Activated T-helper 1 cell treated with Interleukin-2 at 50 U/mL for 16 hours (primary cell): ENCODE measurements at places on chromosomes 13 and 19.

GRCh38 chr19:6890938-6891337 lies 3.6 kb downstream of the ADGRE1 start:
- DNase-seq, result peak; percentile 11

DNA sequence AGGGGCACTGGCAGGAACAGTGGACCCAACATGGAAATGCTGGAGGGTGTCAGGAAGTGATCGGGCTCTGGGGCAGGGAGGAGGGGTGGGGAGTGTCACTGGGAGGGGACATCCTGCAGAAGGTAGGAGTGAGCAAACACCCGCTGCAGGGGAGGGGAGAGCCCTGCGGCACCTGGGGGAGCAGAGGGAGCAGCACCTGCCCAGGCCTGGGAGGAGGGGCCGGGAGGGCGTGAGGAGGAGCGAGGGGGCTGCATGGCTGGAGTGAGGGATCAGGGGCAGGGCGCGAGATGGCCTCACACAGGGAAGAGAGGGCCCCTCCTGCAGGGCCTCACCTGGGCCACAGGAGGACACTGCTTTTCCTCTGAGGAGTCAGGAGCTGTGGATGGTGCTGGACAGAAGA lies 4.1 kb downstream of the KLK2 start:
- DNase-seq, result no peak

GRCh38 chr19:33883859-33884519 lies 87.3 kb downstream of the KCTD15 start:
- DNase-seq, result no peak

DNA sequence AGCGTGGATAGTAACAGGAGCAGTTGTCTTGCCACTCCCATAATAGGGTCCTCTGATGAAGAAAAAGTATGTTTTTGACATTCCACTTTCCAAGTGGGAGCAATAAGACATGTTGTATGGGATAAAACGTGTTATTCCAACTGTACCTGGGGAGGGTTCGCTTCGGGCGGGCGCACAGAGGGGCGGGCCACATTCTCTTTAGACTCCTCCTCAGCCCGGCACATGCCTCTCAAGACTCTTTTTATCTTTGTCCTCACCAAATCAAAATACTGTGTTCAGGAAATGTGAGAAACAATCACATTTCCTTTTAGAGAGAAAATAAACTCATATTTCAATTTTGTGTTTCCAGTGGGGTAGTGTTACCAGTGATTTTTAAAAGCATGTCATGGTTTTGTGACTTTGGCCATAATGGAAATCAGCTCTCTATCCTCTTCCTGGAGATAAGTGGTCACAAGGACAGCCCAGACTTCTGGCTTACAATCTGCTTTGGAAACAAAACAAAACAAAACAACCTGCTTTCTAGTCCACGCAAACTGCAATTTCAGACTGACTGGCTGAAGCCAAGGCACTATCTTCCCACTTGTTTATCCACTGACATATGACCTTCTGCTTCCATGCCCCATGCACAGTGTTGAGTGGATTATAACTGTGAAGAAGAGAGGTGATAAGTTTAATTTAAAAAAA lies 276.1 kb downstream of the NALCN start:
- no peak for DNase-seq

- peak; percentile 69 for DNase-seq
Measured at GRCh38 chr19:4066682-4067395, at the start of gene ZBTB7A. Gene ZBTB7A (minus strand): TSS chr19:4066899. CDS start chr19:4055232, 11,667 bp downstream.

DNA sequence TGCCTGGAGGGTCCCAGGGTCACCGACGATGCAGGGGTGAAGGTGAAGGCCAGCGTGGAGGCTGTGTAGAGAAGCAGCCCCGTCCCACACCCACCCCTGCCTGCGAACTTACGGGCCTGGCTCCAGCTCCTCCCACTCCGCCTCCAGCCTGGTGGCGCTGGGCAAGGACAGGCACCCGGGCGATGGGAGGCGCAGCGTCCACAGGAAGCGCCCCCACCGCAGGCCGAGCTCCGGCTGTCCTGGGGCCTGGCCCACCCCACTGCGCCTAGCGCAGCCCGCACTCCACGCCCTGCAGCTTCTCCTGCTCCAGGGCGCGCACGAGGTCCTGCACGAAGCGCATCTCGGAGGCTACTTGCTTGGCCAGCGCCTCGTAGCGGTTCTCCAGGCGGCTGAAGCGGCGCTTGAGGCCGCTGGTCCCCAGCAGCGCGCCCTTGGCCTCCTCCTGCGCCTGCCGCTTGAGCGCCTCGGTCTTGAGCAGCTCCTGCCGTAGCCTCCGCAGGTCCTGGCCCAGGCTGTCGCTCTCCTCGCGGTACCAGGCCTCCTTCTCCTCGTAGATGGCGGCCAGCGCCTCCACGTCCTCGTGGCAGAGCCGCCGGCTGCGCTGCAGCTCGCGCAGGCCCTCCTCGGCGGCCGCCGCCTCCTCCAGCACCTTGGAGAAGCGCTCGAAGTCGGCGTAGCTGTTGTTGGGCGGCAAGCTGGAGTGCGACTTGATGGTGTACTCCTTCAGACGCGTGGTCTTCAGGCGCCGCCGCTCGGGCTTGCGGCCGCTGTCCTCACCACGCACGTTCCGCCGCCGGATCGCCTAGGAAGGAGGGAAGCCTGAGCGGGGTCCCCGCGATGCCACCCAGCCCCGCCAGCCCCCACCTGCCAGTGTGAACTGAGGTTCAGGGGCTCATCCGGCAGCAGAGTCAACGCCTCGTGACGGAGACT lies 11.8 kb downstream of the DAPK3 start:
- DNase-seq, result no peak

DNA sequence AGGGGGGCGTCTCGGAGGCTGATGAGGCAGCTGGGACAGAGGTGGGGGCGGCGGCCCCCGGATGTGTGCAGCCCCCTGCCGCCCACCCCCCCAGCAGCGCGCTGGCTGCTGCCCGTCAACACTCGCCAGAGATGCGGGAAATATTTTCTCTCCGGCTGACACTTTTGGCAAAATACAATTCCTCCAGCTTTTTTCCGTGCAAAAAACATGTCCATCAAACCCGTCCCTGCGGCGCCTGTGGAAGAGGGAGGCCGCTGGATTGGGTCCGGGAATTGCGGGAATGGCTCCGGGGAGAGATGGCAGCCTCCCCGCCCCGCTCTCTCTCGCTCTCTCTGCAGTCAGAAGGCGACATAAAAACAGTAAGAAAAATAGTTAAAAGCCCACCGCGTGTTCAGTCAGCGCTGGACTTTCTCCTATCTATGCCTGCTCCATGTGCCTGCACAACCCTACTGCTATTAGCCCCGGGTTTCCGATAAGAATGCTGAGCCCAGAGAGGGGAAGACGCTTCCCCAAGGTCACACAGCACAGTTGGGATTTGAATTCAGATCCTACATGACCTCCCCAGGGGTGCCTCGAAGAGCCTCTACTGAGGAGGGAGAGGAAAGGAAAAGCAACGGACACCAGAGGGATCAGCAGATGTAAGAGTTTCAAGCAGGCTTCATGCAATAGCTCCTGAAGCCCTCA lies 23.2 kb downstream of the ZNRF4 start:
- DNase-seq, result no peak

DNA sequence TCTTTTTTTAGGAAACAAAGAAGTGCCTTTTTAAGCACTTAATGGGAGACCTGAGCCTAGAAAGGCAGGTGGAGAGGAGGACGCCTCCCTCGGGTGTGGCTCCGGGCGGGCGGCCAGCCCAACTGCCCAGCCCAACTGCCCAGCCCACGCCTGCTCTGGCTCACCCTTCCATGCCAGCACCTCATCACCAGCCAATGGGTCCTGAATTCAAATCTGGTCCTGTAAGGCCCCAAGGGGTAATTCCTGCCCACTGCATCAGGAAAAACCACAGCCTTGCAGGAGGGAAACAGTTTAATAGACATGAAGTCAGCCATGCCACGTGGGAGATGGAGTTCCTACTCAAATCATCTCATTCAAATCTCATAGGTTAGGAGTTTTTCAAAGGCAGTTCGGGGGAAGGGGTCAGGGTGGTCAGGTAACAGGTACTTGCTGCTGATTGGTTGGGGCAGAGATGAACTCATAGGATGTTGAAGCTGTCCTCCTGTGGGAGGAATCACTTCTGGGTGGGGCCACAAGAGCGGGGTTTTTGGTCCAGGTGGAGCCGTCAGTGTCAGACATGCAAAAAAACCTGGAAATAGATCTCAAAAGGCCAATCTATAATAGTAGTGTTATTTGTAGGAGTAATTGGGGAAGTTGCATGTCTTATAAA lies 64.9 kb downstream of the HSPH1 start:
- DNase-seq, result no peak

- no peak for DNase-seq
Measured at GRCh38 chr19:6263735-6264444, 15.9 kb downstream of the MLLT1 start.

GRCh38 chr19:44986389-44986788 lies 14.9 kb upstream of the RELB start:
- no peak for DNase-seq

DNA sequence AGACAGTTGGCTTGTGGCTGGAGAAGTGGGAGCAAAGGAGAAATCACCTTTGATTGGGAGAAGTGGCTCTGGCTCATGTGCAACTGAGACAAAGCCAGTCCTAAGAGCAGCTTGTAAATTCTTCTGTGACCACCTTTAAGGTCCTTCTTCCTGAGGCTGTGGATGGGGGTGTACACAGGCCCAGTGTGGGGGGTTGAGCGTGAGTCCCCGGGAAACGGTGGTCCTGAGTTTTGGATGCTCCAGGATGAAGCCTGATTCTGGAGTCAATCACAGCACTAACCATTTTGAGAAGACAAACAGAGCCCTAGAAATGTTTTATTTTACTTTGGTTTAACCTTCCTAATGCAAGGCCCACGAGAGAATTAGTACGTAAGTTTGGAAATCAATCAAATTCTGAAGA lies 3.9 kb upstream of the CEBPA start:
- DNase-seq, result no peak

- DNase-seq, result no peak
Measured at GRCh38 chr13:79349011-79349410, 57.0 kb downstream of the RBM26 start.

- DNase-seq, result no peak
Measured at GRCh38 chr13:114259374-114259773, 22.0 kb upstream of the UPF3A start.

GRCh38 chr13:87851410-87851809 lies 180.2 kb downstream of the SLITRK5 start:
- no peak for DNase-seq

DNA sequence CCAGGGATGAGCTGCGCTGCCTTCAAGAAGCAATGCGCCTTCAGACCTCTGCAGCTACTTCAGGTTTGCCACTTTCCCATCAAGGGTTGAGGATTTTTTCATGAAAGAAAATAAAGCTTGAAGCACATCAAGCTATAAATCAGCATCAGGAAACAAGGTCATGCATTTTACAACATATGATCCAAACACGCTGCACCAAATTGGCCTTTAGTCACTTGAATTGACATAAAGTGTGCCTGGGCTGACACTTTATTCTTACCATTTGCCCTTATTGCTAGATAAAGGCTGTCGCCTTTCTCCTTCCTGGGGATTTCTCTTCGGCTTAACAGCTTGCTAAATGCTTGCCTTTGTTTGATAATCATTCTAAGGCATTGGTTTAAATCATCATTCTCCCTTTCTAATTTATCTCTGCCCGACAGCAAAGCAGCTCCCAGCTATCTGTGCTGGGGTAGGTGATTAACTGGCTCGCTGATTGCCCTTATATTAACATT lies 87.7 kb downstream of the LHFPL6 start:
- DNase-seq, result no peak

GRCh38 chr13:51666374-51666773 lies 82.1 kb downstream of the WDFY2 start:
- DNase-seq, result no peak

GRCh38 chr13:32734511-32734910 lies 148.3 kb downstream of the PDS5B start:
- no peak for DNase-seq

DNA sequence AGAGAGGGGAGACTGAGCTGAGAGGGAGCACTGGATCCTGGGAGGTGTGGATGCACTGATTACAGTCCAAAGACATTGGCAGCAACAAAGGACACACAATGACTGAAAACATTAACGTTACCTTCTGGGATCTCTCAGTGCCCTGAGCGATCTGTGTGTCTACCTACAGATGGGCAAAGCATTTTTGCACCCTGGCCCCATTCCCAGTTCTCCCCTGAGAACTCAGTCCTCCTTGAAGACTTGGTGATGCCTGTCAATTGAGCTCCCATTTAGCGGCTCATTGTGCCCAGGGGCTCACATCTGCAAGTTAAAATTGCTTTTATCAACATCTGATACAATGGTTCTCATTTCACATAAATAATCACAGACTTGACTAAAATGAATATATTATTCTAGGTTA lies 62.5 kb downstream of the CDADC1 start:
- no peak for DNase-seq

- DNase-seq, result no peak
Measured at GRCh38 chr19:54482889-54483288, 9.8 kb upstream of the CDC42EP5 start.

GRCh38 chr19:48678201-48678600 lies 5.4 kb upstream of the NTN5 start:
- DNase-seq, result no peak

- no peak for DNase-seq
Measured at GRCh38 chr13:43495732-43496131, 291.0 kb downstream of the ENOX1 start.

DNA sequence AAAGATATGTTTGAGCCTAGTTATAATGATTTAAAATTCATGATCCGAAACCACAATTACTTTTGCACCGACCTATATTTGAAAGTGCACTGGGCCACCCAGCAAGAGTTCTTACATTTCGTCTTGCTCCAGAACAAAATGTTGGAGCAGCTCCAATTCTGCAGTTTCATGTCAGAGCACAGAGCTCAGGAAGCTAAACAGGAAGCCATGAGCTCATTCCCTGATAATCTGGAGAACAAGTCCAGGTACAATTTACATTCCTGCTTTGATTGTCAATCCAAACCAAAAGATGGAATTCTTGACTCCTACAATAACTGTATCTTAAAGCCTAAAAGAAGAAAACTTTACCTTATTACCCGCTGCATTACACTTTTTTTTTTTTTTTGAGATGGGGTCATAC lies 131.8 kb downstream of the KCTD12 start:
- no peak for DNase-seq

DNA sequence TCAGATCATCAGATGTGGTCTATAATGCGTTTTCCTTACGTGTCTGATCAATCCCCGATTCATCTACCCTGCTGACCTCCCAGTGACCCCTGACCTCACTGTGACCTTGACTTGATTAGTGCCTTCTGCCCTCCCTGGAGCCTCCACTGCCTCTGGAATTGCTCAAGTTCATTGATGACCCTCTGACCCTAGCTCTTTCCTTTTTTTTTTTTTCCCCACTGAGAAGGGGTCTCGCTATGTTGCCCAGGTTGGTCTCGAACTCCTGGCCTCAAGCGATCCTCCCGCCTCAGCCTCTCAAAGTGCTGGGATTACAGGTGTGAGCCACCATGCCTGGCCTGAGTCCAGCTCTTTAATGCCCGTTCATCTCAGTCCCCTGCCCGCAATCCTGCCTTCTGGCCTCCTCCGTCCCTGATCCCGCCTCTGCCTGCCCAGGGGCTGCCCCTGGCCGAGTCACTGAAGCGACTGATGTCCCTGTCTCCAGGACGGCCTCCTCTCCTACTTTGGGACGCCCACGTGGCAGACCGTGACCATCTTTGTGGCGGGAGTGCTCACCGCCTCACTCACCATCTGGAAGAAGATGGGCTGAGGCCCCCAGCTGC lies 4.0 kb upstream of the FTL start:
- DNase-seq, result no peak

GRCh38 chr13:45332831-45333219 lies 8.2 kb downstream of the TPT1 start:
- DNase-seq, result no peak
